Activated naive CD4-positive, alpha-beta T cell treated with Interleukin-2 at 50 U/mL for 16 hours (primary cell): ENCODE measurements at places on chromosomes 3 and 15.

- no peak for DNase-seq
Measured at GRCh38 chr15:97874139-97874538, 86.4 kb upstream of the ARRDC4 start.

DNA sequence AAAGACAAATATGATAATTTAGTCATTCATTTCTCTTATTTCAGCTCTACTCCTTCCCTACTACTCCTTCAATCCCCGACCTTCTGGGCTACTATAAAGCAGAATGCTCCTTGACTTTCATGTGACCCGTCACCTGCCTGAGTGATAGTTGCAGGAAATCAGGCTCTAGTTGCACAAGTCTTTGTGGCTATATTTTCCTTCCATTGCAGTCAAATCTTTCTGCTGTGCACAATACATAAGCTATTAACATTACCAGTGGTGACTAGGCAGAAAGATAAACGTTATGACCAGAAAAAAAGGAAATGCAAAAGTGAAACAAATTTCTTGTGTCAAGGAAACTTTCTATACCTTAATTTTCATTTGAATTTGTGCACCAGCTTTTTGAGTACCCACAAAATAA lies 2.3 kb downstream of the SUCNR1 start:
- no peak for DNase-seq

- DNase-seq: no peak
Measured at GRCh38 chr3:48877671-48878070, 21.0 kb downstream of the SLC25A20 start.

- no peak for DNase-seq
Measured at GRCh38 chr3:123802007-123802625, 82.0 kb downstream of the MYLK start.

DNA sequence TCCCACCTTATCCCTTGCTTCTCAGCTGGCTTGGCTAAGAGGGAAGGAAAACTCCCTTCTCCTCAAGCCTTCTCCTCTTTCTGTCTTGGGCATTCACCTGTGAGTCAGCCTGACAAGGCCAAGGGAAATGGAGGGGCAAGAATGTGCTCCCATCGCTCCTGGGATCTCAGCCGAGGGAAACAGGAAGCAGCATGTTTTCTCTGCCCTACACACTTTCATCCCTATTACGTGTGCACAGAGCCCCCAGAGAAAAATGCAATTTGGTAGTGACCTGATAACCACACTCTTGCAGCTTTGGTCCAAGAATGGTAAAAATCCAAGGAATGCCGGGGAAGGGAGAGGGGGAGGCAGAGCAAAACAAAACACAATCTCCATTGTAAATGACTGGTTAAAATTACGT lies 32.9 kb upstream of the MTMR10 start:
- no peak for DNase-seq

DNA sequence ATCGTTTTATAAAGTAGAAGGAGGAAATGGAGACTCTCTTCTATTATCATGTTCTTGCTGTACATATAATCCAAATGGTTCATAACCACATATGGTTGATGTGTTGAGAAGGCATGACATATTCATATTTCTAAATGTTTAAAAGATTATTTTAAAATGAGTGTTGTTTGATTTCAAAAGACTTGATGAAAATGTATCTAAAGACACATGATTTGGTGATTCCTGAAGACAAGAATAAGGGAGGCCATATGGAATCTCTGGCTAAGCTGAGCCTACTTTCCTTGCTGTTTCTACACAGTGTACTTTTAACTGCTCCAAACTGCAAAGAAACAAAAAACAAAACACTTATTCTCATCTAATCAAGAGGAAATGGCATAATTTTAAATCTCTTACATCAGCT lies 23.0 kb upstream of the GYG1 start:
- no peak for DNase-seq

DNA sequence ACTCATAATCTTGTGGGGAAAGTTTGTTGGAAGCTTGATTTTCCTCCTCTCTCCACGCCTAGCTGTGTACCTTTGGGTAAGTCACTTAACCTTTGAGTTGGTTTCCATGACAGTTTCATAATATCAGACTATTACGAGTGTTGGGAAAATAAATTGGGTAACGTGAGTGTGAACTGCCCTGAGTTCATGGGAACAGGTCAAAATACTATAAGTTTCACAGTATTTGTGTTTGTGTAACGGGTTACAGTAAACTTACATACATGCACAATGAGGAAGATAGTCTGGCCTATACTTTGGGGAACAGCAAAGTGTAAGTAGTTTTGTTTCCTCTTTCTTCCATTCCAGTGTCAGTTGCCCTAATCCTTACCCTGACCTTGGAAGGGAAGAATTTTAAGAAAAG lies 509.9 kb downstream of the MECOM start:
- DNase-seq: no peak
